Right renal pelvis (tissue), 4 donors: ENCODE measurements at places on chromosomes 2 and 18.

DNA sequence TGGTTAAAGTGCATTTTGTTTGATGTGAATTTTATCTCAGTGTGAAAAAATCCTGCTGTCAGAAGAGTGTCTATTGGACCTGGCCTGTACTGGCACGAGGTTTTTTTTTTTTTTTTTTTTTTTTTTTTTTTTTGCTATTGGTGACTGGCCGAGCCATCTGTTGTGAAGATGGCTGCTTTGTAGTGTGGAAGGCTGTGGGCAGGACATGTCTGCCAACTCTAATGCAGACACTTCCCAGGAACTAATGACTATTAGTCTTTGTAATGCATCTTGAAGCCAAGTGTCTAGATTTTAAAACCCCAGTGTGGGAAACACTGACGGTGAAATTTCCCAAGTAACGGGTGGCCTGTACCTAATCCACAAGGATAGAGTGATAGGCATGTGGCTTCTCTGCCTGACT lies 34.3 kb downstream of the ZAP70 start:
- no peak for DNase-seq

DNA sequence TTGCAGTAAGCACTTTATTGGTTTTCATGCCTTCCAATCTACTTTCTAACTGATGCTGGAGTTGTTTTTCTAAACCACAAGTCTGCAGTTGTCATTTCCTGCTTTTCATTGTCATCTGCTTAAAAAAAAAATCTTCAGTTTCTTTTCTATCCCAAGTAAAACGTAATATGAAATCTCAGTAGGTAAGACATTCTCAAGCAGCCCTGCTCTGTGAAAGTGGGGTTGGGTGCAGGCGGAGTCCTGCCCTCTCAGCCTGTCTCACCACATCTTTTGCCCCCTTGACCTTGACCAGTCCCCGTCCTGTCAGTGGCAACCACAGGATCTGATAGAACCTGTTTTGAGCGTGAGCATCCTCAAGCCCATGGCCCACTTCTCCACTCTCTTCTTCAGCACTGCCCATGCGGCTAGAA lies 80.0 kb upstream of the CPO start:
- no peak for DNase-seq

DNA sequence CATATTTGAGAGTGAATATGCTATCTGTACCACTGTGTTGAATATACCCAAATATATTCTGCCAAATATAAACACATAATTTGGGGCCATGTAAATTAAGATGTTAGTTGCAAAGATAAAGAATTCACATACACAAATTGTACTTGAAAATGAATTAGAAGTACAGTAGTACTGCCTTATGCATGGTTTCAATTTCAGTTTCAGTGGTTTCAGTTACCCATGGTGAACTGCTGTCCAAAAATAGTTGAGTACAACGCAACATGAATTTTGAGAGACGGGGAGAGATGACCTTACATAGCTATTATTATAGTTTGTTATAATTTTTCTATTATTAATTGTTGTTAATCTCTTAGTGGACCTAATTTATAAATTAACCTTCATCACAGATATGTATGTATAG lies 1313.0 kb upstream of the FAM98A start:
- DNase-seq, result no peak

DNA sequence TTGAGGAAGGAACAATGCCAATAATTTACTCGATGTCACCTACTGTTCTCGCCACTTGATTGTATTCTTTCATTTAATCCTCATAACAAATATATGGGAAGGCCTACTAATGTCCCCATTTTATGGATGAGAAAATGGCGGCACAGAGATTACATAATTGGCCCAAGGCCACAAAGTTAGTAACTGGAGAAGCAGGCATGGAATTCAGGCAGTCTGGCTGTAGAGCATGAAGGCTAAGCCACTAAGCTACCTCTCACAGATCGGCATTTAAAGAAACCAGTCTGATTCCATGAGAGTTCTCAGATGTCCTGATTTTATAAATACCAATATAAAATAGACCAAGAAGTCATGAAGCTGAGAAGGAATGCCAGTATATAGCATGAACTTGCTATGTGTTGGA lies 121.8 kb upstream of the EPAS1 start:
- DNase-seq, result no peak

- peak; percentile 59 for DNase-seq
Observed at GRCh38 chr2:205947621-205948495, 138.1 kb downstream of the INO80D start.

DNA sequence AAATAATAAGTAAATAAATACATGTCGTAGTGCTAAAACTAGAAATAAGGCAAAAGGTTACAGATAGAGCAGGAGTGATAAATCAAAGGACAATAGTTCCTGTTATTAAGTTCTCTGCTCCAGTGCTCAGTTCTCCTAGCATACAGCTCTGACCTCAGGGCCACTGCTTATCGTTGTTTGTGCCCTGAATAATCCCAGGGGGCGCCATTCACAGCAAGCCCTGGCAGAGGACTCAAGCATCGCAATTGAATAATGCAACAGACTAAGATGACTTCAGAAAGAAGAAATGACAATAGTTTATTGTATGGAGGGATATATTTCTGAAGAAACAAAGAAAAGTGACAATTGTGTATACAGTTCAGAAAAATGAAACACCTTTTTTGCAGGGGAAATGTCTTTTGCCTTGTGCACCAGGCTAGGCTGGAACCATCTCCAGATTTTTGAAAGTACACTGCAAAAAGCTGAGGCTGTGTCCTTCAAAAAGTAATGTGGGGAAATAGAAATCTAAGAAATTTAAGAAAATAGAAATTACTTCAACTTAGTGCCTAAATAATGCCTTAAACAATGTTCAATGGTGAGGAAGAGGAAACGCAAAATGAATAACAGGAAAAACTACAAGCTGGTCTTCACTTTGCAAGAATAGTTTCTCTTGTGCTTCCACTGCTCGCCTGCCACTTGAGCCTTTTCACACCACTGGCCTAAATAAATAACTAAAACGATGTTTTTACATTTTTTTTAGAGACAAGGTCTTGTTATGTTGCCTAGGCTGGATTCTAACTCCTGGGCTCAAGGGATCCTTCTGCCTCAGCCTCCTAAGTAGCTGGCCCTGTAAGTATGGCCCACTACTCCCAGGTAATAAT lies 19.0 kb upstream of the CCNYL1 start:
- no peak for DNase-seq

- no peak for DNase-seq
Observed at GRCh38 chr2:211479536-211480150, 923.2 kb downstream of the CPS1 start.

DNA sequence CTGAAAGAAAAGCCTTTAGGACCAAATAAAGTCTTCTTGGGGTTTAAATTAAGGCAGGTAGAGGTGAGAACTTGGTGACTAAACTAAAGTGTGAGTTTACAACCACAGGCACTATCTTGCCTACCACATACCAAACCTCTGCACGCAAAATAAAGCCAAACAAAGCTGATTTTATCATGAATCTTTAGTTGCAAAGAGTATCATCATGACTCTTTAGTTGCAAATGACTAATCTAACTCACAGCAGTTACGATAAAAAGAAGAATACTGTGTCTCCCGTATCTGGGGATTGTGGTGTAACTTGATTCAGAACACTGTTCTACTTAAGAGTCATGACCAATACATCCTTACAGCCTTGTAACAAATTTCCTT lies 11.2 kb downstream of the CFAP210 start:
- DNase-seq, result no peak

DNA sequence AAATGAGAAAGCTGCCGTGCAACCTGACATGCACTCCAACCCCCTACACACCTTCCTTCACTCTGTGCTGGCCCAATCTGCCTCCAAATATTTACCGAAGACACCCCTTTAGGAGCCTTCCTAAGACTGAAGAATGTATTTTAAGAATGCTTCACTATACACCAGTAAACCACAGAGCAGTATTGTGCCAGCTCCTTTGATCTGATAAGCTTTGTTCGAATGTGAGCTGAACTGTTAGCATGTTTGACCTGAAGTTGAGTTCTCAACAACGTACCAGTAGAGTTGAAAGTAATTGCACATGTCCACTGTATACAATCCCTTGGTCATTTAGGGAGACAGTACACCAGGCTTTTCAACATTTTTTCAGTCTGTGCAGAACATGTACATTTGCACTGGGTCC lies 259.2 kb downstream of the TGIF1 start:
- no peak for DNase-seq

- DNase-seq, result no peak
Observed at GRCh38 chr2:179444056-179444455, 179.4 kb upstream of the SESTD1 start.

GRCh38 chr2:233029321-233029720 lies 3.2 kb upstream of the NEU2 start:
- DNase-seq, result no peak

GRCh38 chr18:8747440-8747937 lies 42.1 kb downstream of the MTCL1 start:
- no peak for DNase-seq

- DNase-seq, result no peak
Observed at GRCh38 chr2:152827944-152828343, 109.5 kb downstream of the ARL6IP6 start.

GRCh38 chr2:44171018-44171417 lies 2.3 kb downstream of the PPM1B start:
- DNase-seq, result no peak

DNA sequence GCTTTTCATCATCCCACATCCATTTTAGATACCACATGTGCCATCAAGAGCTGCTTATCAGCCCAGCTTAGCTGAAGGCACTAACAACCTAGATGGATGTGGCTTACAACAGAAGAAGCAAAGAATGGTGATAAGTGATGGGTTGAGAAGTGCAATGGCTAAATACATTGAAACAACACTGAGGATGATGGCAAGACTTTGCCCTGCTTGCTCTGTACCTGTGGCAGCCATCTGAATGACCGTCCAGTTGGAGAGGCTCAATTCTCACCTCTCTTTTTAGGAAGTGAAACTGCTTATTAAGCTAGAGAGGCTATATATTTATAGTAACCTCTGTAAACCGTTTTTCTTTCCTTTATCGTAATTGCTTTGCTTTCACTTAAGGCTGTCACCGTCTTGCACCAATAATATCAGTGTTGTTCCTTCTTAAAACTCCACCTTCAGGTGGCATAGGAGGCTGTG lies 5.7 kb downstream of the GPATCH11 start:
- no peak for DNase-seq

- no peak for DNase-seq
Observed at GRCh38 chr18:29616867-29617266, 1425.7 kb downstream of the DSC3 start.

DNA sequence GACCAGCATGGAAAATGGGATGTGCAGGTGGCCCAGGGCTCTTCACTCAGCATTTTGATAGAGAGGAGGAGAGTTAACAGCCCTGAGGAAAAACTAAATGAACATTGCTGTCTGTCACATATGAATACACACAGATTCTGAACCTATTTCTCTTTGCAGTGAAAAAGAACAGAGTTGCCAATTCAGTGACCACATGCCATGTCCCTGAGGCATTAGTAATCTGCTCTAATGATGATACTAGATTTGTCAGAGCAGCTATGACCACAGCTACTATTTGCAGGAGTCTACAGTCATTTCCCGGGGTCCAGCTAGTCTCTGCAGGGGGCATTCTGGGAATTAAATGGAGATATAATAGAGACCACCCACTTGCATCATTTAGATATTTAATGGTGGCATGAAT lies 267.6 kb downstream of the TMX3 start:
- no peak for DNase-seq

- DNase-seq, result no peak
Observed at GRCh38 chr2:218396688-218397462, 2.8 kb upstream of the CTDSP1 start.
